ENCODE measurements at places on chromosomes 5 and 9.

DNA sequence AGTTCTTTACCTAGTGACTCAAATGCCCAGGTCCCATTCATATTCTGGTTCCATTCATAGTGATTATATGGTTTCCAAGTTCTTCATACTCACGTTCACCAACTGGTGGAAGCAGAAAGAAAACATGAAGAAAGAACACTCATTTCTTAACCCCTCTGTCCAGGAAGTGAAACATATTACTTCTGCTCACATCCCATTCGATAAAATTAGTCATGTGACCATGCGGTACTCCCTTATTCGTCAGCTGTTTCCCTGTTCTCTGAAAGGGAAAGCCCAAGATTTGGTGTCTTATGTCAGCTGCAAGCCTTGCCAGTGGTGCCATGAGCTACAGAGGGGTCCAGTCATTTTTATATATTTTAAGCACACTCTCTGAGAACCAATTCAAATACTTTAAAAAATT lies 387.0 kb upstream of the DMAC1 start:
- DNase-seq = no peak

GRCh38 chr5:92177926-92178487 lies 794.9 kb upstream of the ARRDC3 start:
- DNase-seq = no peak

DNA sequence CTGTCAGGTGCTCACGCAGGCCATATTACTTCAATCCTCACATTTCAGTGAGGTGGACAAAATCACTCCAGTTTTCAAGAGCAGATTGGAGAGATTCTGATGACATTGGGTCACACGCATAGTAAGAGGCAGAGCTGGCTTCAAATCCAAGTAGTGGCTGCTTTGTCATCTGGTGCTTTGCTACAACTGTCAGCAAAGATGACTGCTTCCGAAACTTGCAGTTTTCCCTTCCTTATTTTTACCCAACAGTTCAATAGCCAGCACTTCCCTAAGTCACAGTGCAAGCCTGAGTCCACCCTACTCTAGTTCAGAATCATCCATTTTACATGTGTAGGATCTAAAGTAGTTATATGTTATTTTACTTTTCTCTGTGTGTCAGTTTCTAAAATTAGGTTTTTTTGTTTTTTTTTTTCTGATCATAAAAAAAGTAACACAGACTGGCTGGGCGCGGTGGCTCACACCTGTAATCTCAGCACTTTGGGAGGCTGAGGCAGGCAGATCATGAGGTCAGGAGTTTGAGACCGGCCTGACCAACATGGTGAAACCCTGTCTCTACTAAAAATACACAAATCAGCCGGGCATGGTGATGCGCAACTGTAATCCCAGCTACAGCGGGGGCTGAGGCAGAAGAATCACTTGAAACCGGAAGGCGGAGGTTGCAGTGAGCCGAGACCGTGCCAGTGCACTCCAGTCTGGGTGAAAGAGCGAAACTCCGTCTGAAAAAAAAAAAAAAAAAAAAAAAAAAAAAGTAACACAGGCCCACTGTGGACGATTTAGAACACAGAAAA lies 49.6 kb downstream of the ANKDD1B start:
- peak; percentile 82 for DNase-seq

GRCh38 chr5:94442076-94442475 lies 176.3 kb downstream of the KIAA0825 start:
- no peak for DNase-seq

DNA sequence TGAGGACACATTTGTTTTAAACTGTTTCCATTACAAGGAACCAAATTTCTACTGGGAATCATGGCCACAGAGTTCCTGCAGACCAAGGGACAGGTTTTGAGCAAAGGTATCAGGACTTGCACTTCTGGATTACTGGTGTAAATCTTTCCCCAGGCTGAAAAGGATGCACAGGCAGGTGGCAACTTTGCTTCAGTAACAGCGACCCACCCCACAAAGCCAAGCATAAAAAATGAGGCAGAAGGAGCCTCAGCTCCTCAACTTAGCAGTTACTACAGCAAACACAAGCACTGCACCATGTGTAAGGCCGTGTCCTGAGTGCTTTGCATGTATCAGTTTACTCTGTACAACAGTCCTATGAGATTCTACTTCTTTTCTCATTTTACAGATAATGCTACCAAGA lies 251.9 kb downstream of the EBF1 start:
- no peak for DNase-seq

- DNase-seq = no peak
These were observed 654 bp downstream of the RANBP6 start for GRCh38 chr9:6014670-6015270.

Measured in GM12865 (cell line).